Cortex of kidney (tissue), 1 donor: ENCODE measurements at places on chromosomes 5 and 9.

GRCh38 chr9:7320139-7320538 is 479.4 kb downstream of the DMAC1 start:
- DNase-seq, result no peak

DNA sequence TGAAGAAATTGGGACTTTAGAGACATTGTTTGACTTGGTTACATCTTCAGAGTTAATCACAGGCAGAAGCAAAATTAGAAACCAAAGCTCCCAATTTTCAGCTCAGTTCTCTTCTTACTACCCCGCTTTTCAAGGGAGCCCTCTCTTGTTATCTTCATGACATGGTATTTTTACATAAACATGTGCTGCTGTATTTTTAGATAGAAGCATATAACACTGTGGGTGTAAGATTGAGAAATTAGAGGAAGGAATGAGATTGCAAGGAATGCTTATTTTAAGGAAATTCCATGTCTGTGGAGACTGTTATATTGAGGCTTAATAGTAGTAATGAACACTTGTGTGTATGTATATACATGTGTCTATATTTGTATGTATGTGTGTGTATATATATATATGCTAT is 401.6 kb downstream of the TMEM232 start:
- DNase-seq, result no peak

- DNase-seq, result no peak
Observed at GRCh38 chr9:136949239-136949816, 2.7 kb upstream of the LCN12 start.

- no peak for DNase-seq
Observed at GRCh38 chr9:72534931-72535330, 13.5 kb downstream of the TMC1 start.

DNA sequence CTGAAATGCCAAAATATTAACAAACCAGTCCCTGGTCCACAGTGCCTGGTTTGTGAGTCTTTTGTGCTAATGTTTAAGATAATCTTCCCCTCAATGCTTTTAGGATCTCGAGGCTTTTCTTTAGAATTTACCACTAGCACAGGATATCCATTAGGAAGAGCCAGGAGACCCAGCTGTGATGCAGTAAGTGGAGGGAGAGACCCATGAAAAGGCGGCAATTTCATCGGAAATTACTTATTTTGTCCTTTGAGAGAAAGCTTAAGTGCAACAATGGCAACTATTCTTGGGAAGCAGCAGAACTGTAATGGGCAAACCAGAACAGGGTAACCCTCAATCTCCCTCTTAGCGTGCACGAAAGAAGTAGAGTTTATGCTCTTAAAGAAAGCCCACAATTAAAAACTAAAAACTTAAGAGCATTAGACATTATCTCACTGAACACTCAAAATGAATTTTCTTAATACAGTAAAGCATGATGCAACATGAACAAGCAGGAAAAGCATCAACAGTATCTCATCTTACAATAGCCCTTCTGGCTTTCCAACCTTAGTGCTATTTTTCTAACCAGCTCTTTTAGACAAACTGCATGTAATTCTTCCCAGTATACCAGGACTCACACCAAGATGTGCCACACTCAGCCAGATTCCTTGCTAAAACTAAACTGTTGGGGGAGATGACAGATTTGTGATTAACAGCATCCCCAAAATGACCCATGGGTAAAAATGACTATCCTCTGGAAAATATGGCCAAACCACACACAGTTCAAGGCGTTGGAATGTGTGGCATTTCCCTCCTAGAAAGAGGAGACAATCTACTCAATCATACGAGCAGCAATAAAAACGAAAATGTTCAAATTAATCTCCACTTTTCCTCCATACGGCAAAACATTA is 36.4 kb downstream of the PWWP2A start:
- no peak for DNase-seq
